ENCODE measurements at places on chromosomes 13 and 19.

DNA sequence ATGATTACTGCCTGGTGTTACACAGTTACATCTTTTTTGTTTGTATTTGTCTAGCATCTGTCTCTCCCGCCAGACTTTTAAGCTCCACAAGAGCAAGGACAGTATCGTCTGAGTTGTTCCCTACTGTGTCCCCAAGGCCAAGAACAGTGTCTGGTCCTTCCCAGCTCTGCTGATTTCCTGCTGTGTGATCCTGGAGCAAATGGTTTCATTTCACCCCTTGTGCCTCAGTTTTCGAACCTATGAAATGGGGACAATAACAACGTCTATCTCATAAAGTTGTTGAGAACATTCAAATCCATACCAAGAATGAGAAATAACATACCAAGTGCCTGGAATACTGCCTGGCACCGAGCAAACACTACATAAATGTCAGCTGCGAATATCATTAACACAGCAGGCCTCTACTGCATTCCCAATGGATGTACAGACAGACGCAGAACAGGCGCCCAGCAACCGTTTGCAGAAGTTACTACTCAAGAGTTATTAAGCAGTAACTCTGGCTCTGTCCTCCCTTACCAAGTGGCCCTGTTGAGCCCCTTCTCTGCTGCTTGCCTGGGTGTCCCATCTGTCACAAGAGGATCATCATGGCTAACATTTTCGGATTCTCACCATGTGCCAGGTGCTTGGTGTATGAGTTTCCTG is 11.4 kb downstream of the XRCC1 start:
- DNase-seq, result no peak

GRCh38 chr13:50374517-50374916 is 359.3 kb downstream of the KCNRG start:
- no peak for DNase-seq

- DNase-seq, result no peak
Observed at GRCh38 chr13:43002021-43002420, 10.0 kb upstream of the EPSTI1 start.

- DNase-seq, result peak; percentile 46
Observed at GRCh38 chr13:110380359-110381028, 73.4 kb downstream of the COL4A2 start.

GRCh38 chr19:403221-404027 is 5.5 kb downstream of the C2CD4C start:
- no peak for DNase-seq

DNA sequence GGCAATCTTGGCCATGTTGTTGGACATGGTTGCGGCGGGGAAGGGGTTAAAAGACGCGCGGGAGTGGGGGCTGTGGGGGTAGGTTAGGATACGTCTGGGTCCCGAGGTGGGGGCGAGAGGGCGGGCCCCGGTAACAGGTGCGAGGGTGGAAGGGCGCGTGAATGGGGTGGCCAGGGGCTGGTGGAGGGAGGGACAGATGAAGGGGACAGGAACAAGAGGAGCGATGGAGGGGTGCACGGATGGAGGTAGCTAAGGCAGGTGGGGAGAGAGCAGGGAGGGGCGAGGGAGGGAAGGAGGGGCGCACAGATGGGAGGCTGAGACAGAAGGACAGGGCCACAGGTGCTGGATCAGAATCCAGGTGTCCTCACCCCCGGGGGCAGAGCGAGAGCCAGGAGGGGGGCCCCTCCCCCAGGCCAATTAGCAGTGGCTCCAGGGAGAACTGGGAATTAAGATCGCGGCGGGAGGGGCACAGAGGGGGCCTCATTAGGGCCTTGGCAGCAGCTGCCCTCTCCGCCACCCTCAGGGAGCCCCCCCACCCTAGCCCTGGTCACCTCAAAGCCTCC is 1.3 kb downstream of the GNG8 start:
- DNase-seq, result no peak

DNA sequence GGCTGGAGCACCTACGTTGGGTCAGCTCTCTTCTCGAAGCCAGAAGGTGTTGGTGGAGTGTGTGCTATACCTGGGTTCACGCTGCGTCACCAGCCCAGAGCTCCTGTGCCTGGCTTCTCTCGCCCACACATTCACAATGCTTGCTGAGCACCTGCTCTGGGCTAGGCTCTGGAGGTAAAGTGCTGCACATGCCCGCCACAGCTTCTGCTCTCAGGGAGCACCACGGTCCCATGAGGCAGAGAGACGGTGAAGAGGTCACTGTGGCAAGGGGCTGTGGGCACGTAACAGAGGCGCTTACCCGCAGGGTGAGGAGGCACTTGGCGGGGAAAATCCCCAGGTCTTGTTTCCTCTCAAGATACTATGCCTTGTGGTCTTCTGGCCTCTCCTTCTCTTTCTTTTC is 174.2 kb downstream of the TEX29 start:
- DNase-seq, result no peak

- DNase-seq, result no peak
Observed at GRCh38 chr19:44260343-44260681, 626 bp downstream of the ZNF233 start.

DNA sequence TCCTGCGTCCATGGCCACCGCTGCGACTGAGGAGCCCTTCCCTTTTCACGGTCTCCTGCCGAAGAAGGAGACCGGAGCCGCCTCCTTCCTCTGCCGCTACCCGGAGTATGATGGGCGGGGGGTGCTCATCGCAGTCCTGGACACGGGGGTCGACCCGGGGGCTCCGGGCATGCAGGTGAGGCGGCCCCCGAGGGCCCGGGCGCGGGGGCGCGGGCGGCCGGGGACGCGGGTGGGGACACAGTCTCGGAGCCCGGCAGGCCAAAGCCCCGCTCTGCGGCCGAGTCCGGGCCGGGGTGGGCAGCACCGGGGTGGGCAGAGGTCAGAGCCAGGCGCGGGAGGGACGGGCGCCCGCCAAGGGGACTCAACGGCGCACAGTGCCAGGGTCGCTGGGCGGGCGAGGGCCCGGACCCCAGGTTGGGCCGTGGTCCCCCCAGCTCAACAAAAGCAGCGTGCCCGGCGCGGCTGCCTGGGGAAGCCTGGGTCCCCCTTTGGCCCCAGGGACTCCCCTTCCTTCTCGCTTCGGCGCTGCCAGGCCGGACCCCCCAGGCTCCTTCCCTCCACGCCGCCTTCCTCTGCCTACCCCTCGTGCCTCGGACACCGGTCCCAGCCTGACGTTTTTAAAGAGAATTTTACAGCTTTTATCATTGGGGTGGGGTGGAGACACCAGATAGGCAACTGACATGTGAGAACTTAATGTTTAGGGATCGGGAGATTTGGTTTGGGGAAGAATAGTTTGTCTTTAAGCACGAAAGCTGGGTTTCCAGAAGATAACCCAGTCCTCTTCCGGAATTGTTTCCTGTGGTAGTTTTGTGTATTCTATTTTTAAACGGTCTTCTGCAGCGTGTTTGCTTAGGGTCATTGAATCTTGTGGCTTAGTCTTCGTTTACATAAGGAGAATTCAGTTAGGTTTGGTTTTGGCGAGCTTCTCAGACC is 509 bp downstream of the TPP2 start:
- DNase-seq, result no peak

DNA sequence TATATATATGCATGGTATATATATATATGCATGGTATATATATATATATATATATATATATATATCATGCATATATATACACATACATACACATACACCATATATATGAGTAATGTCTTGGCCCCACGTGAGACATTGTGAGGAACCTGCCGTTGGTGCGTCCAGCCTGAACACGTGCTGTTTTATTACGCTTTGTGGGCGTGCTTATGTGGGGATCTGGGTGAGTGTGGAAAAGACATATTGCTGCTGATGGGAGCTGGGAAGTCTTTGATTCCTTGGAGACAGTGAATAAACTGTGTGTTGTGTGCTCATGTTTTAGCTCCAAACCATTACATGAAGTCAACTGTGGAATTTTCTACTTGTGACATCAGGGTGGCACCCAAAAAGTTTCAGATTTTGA is 28.9 kb downstream of the KCTD15 start:
- no peak for DNase-seq

DNA sequence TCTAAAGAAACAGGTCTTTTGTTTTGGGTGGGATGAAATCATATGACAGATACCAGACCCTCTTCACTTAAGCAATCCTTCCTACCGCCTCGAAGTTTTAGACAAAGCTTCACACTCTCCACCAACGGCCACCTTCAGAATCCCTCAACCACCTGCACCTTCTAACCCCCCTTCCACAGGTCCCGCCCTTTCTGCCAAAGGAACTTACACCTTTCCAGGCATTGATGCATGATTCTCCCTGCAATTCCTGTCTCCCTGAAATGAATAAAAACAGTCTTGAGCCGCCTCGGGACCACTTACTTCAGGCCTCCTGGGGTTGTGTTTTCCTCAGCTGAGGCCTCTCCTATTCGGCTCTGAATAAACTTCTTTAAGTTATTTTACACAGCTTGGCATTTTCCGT is 859 bp downstream of the ZNF433 start:
- DNase-seq, result no peak

DNA sequence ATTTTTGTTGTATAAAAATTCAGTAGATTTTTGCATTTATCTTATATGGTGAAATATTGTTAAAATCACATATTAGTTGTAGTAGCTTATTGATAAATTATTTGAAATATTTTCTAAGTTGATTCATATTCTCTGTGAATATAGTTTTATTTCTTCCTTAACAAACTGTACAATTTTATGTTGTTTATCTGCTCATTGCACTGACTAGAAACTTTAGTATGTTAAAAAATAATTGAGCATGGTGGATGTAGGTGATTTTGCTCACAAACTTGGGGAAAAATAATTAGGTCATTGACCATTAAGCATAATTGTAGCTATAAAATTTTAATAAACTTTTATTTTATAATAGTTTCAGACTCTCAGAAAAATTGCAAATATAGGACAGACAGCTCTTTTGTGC is 1445.3 kb upstream of the MIR17HG start:
- DNase-seq, result no peak

DNA sequence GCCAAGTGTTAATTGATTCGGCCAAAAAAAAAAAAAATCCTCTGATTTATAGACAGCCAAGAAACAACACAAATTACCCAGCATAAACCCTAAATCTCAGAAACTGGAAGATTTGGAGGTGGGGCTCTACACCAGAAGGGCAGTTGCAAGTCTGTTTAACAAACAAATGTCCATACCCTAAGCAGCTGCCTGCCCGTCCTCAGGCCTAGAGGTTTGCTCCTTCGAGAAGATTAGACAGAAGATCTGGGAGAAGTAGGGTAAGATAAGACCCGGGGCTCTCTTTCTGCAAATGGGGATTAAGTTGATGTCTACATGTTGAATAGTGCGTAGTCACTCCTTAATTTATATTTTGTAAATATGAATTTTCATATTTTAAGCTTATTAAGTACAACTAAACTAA is 3.4 kb upstream of the N4BP2L1 start:
- DNase-seq, result no peak

GRCh38 chr13:109859898-109860297 is 73.5 kb upstream of the IRS2 start:
- no peak for DNase-seq

DNA sequence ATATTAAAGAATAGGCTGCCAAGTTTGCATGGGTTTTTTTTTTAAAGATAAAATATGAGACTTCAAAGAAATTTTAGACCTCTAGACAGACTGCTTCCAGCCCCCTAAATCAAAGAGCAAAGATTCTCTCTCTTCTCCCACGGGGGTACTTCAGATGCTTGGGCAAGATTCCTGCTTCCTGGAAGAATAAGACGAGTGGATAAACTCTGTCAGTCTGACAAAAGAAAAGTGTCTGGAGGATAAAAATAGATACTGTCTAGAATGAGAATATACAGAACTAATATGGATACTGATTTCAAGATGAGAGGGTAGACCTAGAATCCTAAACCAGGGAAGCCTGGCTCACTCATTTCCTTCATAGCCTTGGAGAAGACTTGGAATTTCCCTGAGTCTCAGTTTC is 435.1 kb downstream of the FOXO1 start:
- no peak for DNase-seq

DNA sequence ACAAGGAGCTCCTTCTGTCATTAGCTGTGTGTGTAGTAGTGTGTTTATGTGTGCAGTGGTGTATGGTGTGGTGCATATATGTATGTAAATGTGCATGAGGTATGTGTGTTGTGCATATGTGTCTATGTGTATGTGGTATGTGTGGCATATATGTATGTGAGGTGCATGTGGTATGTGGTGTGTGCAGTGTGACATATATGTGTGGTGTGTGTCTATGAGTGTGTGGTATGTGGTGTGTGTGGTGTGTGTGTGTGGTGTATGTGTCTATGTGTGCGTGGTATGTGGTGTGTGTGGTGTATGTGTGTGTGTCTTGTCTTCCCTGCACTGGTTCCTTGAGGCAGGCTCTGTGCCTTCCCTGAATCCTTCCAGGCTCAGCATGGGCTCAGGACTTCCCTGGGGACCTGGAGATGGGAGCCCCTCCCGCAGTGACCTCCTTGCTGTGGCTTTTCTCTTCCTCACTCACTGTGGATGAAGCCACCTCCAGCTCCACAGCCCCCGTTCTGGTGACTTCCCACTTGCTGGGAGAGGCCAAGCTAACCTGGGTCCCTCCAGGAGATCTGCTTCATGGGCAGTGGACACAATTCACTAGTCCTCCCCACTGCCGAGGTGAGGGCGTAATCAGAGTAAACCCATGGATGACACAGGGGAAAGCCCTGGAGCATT is 64.2 kb downstream of the CCDC70 start:
- DNase-seq, result no peak

- DNase-seq, result no peak
Observed at GRCh38 chr19:55467236-55468053, 2.9 kb upstream of the C19orf85 start.
